CD4-positive, alpha-beta T cell treated with Interferon alpha-2 for 1 hour (primary cell): ENCODE measurements at places on chromosomes 6 and 20.
A peak's percentile ranks its signal among the peaks of the same experiment; 100 is the strongest.

GRCh38 chr6:399785-400534 is 8.4 kb downstream of the IRF4 start:
- DNase-seq, result peak; percentile 58

DNA sequence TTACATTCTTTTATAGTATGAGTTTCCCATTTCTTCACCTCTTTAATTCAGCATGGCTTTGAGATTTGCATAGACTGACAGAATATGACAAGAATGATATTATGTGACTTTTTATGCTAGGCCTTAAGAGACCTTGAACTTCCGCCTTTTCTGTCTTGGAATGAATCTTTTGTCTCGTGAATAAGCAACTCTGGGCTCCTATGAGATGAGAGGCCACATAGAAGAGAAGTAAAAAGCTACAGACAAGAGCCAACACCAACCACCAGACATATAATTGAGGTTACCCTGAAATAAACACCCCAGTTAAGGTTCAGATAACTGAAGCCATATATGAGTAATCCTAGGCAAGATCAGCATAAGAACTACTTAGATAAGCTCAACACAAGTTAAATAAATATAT is 600.8 kb downstream of the MEI4 start:
- DNase-seq, result no peak

GRCh38 chr6:35541836-35542235 is 29.1 kb upstream of the TULP1 start:
- DNase-seq, result no peak

DNA sequence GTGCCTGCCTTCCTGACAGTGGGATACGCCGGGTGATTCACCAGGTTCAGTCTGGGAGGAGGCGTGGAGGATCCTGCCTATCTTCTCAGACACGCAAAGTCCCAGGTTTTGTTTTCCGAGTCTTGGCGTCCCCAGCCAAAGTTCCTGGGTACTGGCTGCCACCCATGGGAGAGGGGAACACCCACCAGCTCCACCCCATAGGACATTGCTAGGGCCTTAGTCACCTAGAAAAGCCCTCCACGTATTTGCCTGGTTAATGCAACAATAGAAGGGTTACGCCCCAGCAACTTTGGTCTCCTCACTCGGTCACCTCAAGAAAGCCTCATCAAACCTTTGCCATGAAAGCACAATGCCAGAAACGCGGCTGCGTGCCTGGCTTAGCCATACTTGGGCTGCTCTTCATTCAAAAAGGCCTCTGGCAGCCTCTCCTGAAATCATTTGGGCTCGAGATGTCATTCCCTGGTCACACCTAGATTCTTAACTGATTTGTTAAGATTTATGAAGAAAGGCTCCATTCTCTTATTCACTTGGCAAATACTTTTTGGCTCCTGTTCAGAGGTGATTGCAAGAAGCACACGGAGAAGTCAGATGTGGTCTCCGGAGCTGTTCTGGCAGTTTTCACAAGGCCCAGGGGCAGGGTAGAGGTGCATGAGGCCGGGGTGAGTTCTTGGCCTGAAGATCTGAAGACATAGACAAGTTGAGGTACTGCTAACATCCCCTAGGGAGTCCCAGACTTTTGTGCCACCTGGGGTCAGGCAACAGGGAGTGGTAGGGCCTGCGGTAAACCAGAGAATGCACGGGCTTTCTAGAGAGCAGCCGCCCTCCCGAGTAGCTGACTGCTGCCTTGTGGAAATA is 35.5 kb upstream of the ZNF133 start:
- DNase-seq, result no peak

DNA sequence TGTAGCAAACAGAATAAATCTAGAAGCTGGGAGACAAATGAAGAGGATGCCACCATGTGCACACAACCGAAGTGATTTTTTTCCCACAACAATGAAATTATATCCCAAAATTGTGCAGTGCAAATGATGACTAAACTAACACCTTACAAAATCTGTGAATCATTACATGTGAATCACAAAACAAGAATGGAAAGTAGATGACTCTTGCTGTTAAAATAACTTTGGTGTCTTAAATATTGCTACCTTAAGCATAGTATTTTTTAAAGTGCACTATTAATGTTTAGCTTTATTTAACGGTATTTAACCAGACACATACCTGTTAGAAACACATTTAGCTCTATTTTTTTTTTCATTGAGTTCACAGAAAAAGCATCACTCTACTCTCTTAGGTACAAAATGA is 190.8 kb downstream of the TBC1D32 start:
- no peak for DNase-seq

GRCh38 chr6:12720310-12720709 is 3.7 kb downstream of the PHACTR1 start:
- DNase-seq, result no peak

DNA sequence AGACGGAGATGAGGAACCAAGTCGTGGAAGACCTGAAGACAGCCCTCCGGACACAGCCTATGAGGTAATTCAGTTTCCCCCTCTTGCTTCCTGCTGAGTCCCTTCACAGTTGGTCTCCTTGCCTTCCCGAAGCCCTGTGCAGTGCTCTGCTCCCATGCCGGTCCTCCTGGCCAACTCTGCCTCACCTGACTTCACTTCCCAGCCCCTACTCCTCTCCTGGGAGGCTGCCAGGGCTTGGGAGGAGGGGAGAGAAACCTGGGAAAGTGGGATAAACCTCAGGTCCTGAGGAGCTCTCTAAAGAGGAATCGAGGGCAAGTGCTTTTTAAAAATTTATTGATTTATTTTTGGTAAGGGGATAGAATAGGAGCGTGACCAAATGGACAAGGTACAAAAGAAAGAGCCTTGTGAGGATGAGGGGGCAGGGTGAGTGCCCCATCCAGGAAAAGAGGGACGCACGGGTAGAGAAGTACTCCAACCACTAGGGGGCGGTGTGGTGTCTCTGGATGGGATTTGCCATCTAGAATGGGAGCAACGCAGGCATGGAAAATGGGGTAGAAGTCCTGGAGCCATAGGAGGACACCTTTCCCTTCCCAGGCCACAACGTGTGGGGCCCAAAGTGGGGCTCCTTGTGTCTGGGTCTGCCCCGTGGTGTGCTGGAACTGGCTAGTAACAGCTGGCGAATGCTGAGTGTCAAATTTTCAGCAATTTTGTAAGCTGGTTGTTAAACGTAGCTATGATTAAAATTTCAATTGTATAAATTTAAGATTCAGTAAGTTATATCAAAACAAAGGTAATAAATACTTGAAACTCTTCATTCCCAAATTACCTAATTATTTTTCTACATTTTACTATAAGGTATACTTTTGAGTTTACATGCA is 69.0 kb downstream of the MOCS1 start:
- peak; percentile 9 for DNase-seq

DNA sequence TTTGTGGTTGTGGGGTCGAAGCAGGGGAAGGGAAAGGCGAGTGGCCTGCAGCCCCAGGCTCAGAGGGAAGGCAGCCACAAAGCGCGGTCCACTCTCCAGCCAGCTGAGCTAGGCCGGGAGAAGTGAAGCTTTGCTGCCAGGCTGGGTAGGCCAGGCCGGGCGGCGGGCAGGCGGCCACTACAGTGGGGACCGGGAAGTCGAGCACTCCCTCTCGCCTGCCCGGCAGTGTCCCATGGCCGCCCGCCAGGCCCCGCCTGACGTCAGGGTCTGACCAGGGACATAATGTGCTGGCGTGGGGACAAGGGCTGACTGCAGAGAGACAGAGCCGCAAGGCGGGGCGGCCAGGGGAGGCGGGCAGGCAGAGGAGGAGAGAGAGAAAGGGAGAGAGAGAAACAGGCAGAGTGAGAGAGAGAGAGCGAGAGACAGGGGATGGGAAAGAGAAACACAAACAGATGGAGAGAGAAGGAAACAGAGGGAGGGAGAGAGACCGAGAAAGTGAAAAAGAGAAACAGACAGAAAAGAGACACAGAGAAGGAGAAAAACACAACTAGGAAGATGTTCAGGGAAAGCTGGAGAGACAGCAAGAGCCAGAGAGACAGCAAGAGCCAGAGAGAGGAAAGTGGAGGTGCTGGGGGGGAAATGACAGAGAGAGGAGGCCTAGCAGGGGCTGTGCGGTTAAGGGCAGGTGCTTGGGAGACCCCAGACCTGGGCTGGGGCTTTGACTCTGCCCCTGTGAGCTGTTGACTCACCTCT is 94.5 kb upstream of the PTPN1 start:
- DNase-seq, result no peak

- no peak for DNase-seq
These were observed 78.4 kb downstream of the OPRM1 start for GRCh38 chr6:154117485-154117884.

GRCh38 chr20:57390604-57391438 is at the start of gene RBM38:
TSS of gene RBM38 (plus strand) at chr20:57391396. CDS start at chr20:57391582, 186 bp downstream.
- DNase-seq, result peak; percentile 60

- DNase-seq, result no peak
These were observed 589.2 kb downstream of the PHF3 start for GRCh38 chr6:64224819-64225218.

DNA sequence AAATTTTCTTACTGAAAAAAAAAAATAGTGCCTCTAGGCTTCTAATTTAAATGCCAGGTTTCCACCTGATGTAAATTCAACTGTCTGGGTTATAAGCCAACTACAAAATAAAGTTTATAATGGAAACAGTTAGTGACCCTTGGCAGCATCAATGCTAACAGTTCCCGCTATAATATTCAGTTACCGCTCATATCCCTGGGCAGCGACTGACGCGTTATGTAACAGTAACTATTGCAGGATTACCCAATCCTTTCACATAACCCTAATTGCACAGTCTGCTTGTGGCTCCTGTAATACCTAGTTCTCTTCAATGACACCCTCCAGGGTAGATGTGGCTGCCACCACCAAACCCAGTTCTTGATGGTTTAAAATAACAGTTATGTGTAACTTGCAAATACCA is 208.6 kb downstream of the MOXD1 start:
- DNase-seq, result no peak
